ENCODE measurements at places on chromosomes 7 and 10.

- no peak for DNase-seq
Measured at GRCh38 chr10:71214641-71215559, 2.5 kb downstream of the UNC5B start.

DNA sequence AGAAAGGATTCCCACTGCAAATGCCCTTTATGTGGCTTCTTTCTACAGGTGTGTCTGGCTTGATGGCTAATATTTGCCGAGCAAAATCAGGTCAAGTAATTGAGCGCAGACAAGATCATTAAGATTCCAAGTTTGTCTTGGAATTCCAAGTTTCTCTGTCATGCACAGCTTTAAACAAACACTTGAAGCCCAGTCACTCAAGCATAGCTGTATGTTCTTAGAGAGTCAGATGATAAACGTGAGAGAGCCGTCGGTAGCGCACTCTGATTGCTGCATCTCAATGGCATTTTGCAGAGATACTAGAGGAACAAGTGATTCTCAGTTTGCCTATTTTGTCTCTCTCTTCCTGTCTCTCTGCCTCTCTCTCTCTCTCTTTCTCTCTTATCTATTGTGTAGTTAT is 658 bp downstream of the DMBT1 start:
- DNase-seq, result no peak

- no peak for DNase-seq
Measured at GRCh38 chr10:122249991-122250750, 20.9 kb upstream of the BTBD16 start.

DNA sequence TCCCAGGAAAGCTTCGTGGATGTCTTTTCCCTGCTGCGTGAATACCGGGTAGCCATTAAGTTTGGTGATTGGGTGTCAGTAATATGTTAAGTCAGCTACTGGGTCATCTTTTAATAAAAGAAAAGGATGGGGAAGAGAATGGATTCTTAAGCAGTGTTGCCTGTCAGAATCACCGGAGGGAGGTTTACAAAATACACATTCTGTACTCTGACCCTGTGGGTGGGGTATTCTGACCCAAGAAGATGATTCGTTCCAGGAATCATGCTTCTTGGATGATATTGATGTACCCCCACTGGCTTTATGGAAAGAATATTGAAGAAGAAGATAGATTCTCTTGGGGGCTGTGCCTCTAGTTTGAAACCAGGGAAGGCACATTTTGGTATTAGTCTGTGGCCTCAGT is 18.3 kb downstream of the SGPL1 start:
- no peak for DNase-seq

GRCh38 chr10:127149501-127150081 is 46.8 kb downstream of the INSYN2A start:
- no peak for DNase-seq

DNA sequence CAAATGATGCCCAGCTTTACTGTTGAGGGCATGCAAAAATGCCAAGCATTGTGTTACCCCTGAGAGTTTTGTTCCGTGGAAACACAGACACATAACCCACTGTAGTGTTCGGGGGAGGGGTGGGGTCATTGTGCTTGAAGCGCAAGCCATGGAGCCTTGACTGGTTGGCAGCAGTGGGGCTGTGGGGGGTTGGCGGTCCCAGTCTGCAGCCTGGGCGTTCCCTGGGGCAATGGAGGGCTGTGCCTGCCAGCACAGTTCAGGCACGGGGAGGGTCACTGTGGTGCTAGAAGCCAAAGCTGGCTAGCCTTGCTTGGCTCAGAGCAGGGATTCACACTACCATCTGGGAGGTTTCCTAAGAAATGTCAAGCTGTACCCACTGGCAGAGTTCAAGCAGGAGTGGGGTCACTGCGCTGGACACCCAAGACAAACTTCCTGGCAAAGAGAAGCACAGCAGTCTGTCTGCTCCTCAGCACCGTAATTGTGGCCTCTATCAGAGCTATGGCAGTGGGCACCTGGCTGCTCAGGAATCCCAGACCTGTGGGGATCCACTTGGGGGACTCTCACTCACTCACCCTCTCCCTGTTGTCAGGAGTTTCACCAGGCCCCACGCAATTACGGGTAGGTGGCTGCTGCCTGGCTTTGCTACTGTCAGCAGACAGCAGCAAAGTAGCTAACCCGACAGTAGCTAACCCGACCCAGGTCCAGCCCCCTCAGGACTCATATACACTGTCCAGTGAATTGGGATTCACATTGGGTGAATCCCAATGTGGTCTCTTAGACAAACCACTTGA is 292.4 kb downstream of the ZWINT start:
- DNase-seq, result no peak

DNA sequence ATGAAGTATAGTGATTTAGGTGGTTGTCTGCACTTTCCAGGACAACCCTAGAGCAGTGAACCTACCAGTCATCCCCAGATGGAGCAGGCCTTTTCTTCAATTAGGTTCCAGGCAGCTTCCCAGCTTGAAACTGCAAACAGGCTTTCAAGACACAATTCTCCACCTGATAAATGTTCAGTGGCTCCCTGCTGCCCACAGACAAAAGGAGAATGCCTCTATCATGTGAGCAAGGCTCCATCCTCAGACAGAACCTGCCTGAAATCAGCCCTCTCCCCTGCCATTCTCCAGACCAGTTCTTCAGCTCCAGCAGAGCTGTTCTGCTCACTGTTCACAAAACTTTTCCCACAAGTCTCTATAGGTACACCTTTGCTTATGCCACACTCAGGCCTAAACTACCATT is 22.1 kb downstream of the RELN start:
- DNase-seq, result no peak

GRCh38 chr7:15977663-15978062 is 291.2 kb upstream of the MEOX2 start:
- DNase-seq, result no peak

GRCh38 chr10:91682912-91683311 is 50.0 kb upstream of the PPP1R3C start:
- DNase-seq, result no peak

DNA sequence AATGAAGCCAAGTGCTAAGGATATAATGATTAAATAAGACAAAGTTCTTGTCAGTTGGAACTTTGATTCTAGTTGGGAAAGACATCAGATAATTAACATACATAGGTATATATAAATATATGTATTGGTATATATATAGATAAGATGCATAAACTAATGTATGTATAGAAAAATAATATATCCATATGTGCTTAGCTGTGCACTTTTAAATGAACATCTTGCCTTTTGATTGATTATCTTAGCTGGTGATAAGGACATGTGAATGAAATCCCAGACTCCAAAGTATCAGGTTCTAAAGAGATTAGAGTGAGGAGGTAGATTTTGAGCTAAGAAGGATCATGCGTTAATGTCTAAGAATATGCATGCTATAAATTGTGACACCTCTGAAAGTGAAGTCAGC is 357.6 kb downstream of the GFRA1 start:
- DNase-seq, result no peak

GRCh38 chr7:63900394-63901203 is 98.0 kb upstream of the ZNF722 start:
- no peak for DNase-seq

GRCh38 chr10:125792342-125793300 is 17.0 kb upstream of the MMP21 start:
- no peak for DNase-seq

DNA sequence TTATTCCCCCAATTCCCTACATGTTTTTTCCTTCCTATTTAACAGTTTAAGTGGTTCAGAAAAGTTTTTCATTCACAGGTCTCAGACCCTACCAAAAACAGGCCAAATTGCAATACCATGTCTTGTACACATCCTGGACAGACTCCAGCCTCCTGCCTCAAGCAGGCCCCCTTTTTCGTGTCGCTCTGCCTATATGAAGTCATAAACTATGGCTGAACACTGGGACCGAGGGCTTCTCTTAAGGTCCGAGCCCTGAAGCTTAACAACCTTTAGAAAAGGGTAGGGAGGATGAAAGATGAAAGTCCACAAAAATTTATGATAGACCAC is 1.4 kb downstream of the FBXW4 start:
- no peak for DNase-seq
